RCC 7860 (cell line): ENCODE measurements at places on chromosomes 5 and 9.

DNA sequence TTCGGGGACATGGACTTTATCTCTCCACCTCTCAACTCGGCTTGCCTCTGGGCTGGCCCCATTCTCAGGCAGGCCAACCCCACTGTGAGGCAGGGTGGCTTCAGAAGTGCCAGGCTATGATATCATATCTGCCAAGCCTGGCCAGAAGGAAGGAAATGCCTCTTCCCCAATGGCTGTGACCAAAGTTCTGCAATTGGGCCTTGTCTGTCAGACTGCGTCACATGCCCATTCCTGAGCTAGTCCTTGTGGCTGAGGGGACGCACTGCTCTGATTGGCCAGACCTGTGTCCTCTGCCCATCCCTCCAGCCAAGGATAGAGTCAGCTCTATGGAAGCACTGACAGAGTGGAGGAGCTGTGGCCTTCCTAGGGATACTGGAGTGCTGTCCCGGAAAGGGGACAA lies 11.9 kb downstream of the SMIM23 start:
- no peak for DNase-seq

DNA sequence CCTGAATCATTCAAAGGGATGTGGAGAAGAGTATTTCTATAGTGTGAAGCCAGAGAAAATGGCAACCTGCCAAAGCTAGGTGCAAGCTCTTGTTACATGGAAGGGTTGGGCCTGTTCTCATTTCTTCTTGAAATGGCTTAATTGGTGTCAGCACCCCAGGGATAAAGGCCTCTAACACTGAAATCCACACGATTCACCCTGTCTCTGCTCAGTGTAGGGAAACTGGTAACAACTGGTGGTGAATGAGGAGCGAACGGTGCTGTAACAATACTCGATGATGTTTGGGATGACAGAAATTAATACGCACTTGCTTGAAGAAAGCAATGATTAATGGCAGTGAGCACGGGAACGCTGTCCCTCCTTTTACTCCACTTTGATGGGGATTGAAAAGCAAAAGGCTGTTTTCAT lies 16.2 kb downstream of the PBX3 start:
- DNase-seq = no peak

GRCh38 chr9:121371495-121372061 lies 1.5 kb upstream of the STOM start:
- no peak for DNase-seq

DNA sequence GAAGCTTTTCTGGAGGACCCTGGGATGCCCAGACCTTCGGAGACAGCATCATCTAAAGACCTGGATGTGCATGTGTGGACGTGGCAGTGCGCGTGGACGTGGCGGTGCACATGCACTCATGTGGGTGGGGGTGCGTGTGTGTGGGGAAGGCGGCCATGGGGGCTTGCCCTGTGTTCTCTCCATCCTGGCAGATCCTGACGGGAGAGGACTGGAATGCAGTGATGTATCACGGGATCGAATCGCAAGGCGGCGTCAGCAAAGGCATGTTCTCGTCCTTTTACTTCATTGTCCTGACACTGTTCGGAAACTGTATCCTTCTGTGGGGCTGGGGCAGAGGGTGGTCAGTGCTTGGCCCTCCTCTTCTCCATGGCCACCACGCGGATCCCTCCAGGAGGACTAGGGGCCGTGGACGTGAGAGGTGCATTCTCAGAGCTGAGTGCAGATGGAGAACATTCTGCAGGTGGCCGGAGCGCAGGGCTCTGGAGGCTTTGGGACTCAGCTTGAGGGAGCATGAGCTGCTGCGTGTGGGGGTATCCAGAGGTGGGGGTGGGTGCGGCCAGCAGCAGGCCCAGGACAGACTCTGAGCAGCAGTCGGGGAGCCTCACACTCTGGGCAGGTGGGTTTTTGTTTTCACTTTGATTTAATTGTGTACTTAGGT lies 129.1 kb downstream of the CACNA1B start:
- no peak for DNase-seq

DNA sequence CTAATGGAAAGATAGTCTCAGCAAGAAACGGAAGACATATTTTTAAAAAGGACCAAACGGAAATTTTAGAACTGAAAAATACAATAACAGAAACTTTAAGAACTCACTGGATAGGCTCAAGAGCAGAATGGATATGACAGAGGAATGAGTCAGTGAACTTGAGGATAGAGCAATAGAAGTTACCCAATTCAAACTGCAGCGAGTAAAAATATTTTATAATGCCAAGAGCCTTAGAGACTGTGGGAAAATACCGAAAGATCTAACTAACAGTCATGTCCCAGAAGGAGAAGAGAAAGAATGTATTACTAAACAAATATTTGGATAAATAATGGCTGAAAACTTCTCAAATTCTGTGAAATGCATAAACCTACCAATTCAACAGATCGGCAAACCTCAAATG lies 40.8 kb downstream of the ADAMTS2 start:
- DNase-seq = no peak

DNA sequence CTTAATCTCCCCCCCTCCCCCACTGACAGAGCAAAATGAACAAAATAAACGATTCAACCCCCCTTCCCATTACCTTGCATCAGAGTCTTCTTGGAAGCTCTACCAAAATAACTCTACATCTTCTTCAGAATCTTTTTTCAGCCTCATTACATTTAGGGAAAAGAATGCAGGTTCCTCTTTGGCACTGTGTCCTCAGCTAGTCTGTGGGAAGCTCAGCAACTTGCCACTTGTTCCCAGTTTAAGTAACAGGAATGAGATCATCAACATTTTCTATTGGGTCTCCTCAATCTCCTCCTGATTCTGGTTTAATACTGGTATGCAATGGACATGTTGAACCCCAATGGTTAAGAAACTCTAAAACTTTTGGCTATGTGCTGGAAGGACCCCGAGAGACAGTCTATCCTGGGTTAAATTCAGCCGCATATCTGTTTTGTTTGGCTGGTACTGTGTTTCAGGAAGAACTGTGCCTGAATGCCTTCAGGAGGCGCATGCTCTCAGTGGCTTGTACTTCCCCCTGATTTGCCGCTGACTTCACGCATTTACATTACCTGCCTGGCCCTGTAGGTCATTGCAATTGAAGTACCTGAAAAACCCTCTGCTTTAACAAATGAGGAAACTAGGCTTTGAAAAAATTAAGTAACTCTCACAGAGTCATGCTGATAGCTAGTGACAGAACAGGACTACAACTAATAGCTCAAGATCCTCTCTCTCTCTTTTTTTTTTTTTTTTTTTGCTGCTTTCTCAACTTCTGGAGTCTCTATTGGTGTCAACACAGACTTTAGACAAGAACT lies 78.1 kb upstream of the HMHB1 start:
- no peak for DNase-seq

GRCh38 chr5:36720688-36721087 lies 114.3 kb downstream of the SLC1A3 start:
- DNase-seq = no peak

DNA sequence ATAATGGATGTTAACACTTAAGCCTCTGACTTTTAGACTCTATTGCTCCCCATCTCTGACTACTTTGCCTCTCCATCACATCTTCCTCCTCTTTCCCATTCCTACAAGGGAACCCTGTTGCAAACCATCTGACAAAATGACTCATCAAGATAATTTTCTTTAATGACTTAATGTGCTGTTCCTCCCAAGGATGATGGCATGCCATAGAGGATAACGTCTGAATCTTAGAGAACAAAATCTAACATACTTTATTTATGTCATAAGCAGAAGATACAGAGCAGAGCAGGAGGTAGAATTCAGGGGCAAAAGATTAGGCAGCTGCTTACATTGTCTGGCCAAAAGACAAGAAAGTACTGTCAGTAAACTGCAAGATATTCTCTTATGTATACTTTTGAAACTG lies 76.8 kb downstream of the FGF10 start:
- no peak for DNase-seq

DNA sequence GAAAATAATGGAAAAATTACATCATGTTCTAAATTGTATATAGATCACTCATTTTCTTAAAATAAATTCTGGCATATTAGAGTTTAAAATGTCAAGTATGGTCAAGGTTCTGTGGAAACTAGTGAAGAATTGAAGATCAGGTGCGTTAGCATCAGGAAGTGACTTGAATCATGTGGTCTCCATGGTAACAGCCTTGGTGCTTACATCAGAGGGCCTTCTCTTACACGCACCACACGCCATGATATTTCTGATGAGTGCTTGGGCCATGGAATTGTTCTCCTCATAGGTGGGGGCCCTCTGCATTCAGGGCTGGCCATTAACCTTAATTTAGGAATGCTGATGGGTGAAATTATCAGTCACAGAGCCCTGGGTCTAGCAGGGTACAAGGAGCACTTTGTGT lies 288.1 kb upstream of the EFNA5 start:
- no peak for DNase-seq

DNA sequence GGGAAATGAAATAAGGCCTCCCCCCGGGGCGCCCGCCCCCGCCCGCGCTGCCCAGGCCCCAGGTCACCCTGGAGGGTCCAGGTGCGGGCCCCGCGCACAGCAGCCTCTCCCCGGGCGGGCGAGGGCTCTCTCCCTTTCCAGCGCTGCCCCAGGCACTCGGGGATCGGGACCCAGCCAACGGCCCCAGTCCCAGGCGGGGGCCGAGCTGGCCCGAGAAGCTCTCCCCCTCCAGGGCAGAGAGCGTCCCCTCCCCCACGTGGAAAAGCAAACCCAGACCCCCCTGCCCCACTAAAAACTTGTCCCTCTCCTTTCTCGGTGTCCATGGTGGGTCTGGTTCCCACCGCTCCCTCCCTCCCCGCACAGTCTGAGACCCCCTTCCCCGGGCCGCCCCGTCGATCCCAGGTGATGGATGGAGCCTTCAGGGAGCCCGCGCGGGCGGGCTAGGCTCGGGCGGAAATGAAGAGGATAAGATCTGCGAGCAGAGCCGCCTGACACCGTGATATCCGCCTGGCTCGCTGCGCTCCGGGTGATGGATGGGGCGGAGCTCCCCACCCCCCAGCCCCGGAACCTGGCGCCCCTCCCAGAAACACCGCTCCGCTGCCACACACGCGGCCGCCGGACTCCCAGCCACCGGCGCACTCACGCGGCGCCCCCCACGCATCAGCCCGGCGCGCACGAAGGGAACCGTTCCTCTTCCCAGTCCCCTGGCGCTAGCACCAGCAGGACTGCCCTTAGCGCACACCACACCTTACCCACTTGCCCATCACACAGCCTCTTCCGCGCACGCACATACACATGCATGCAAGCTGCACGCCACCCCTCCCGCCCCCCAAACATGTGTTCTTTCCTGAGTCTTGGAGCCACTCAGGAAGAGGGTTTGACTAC lies 81.7 kb upstream of the ZBTB43 start:
- DNase-seq = no peak

DNA sequence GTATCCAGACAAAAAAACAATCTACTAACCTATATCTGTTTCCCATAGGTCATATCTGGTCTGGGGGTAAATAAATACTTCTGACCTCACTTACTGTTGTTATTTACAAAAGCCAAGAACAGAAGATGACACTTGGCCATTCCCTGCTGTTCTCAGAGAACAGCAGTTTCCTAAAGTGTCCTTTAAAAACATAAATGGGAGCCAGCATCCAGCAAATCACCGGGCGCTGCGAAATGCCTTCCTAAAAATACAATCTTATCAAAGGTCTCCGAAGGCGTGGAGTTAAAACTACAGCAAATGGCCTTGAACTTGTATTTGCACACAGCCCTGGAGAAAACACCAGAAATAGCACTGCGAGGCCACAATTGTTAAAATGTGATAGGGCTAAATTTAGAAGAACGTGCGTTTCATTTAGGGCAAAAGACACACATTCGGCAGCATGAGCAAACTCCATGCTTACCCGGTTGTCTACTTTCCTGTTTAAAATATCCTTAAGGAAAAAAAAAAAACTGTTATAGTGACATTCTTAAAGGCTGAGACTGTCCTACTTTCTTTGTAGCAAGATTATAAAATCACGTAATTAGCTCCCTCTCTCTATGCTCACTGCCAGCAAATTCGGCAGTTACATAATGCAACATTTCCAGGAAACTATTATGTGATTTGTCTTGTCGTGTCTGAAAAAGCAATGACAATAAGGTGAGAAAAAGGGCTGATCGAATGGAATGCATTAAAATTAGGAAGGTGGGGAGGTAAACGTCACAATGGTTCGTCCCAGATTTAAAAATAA lies 1.5 kb downstream of the NFIL3 start:
- DNase-seq = no peak

GRCh38 chr9:76868897-76869296 lies 37.0 kb downstream of the PRUNE2 start:
- no peak for DNase-seq

GRCh38 chr5:33291216-33292000 lies 149.4 kb upstream of the TARS1 start:
- no peak for DNase-seq

DNA sequence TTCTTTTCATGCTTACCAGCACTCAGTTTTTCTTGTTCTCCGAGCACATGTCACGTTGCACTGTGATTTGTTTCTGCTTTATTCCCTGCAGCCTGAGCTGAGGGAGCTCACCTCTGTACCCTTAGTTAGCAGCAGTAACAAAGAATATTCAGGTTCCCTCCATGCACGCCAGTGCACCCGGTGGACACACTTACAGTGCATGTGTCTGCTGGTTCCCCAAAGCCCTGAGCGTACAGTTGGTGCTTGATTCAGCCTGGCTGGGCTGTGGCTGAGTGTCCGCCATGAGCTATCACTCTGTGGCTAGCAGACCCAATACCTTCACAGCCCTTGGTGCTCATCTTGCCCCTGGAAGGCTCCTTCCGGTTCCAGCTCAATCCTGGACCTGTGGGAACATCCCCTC lies 93.5 kb downstream of the MVB12B start:
- no peak for DNase-seq

- no peak for DNase-seq
Observed at GRCh38 chr9:105328872-105329718, 84.6 kb downstream of the SLC44A1 start.
